ENCODE measurements at places on chromosomes 6 and 20.

GRCh38 chr6:73030257-73030656 lies 195.0 kb downstream of the KHDC1L start:
- no peak for DNase-seq

DNA sequence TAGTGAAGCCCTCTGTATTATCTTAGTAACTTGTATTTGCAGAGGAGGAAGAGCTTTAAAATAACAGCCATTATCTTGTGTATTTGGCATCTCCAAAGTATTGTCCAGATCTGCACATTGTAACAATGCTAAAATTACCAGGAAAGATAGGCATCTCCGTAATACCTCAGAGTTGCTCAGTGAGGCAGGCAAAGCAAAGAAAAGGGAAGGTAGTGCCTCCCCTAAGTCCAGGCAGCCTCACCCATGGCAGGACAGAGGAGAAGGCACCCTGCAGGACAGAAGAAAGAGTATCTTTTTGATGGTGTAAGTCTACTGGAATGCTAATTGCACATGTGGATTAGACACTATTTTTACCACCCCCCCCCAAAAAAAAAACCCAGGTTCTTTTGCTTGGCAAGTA lies 13.6 kb upstream of the SSTR4 start:
- DNase-seq, result no peak

DNA sequence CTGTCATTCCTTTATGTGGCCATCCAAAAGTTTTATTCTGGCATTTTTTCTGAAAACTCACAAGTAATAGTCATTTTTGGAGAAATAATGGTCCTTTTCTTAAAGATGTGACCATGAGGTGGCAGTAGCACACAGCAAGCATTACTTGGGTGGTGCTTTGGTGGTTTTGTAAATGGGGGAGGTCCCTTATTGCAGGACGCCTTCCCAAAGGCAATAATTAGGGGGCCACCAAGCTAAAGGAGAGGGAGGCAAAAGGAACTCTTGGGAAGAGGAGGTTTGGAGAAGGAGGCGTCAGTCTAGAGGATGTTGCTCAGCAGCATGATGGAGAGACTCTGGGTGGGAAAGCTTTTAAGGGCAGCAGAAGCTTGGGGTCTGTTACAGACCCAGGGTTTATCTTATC lies 422.6 kb upstream of the MMS22L start:
- no peak for DNase-seq

DNA sequence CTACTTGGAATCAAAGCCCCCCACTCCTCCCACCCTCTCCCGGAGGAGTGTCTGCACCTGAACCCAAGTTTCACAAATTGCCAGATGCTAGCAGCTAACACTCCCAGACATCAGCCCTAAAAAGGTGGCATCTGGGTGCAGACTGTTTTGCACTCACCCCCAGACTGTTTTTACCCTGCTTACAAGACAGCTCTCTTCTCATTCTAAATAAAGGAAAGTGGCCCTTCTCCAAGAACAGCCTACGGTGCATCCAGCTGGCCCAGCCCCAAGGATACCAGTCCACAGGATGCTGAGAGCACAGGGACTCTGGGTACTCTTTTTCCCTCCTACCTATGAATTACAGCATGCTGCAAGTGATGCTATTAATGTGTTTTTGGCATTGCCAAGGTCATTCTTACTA lies 842.0 kb upstream of the FLRT3 start:
- no peak for DNase-seq

GRCh38 chr6:703552-703951 lies 10.6 kb upstream of the EXOC2 start:
- no peak for DNase-seq

DNA sequence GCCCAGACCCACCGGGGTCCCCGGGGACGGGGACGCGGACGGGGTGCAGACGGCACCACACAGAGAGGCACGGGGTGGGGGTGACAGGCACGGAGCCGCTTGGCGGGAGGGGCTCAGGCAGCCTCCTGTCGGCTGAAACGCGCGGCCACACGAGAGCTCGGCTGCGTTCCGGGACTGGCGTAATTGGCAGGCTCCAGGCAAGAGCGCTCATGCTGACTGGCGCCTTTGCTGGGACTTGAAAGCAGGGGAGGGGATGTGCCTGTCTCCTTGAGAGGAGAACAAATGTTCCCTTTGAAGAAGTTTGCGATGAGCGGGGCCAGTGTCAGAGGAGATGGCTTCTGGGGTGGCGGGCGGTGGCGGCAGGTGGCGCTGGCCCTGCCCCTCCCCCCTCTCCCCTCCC lies 25.8 kb downstream of the BHLHE23 start:
- peak; percentile 52 for DNase-seq

Data from activated naive CD4-positive, alpha-beta T cell treated with anti-CD3 and anti-CD28 coated beads, Interleukin-2, amount 50 U/mL, for 16 hours (primary cell).